Left kidney (tissue), 8 donors: ENCODE measurements at places on chromosomes 7 and 10. TPM values are rescaled to one million over a fixed set of nuclear protein-coding genes. Genes with fewer than 3 reads are reported as not detected.
A peak's percentile ranks its signal among the peaks of the same experiment; 100 is the strongest.

GRCh38 chr7:5421714-5422395 is 1.8 kb downstream of the TNRC18 start:
- DNase-seq: no peak

GRCh38 chr10:71052076-71052660 is 160.2 kb upstream of the UNC5B start:
- no peak for DNase-seq

Gene NKX2-3
- polyA plus RNA-seq: not detected

Gene UCN3
- 1.0 TPM for polyA plus RNA-seq

- no peak for DNase-seq
Observed at GRCh38 chr7:117750612-117751563, 122.4 kb downstream of the CTTNBP2 start.

GRCh38 chr10:5094265-5095205 is at the start of gene AKR1C3:
Gene AKR1C3 (plus strand): TSS chr10:5094414. CDS start chr10:5094445, 31 bp downstream.
- DNase-seq: peak; percentile 40
